AG04450 (cell line): ENCODE measurements at places on chromosomes 7 and 10. TPM values are rescaled to one million over a fixed set of nuclear protein-coding genes. Genes with fewer than 3 reads are reported as not detected.

- DNase-seq = no peak
Measured at GRCh38 chr7:33744293-33745075, 160.9 kb upstream of the BMPER start.

DNA sequence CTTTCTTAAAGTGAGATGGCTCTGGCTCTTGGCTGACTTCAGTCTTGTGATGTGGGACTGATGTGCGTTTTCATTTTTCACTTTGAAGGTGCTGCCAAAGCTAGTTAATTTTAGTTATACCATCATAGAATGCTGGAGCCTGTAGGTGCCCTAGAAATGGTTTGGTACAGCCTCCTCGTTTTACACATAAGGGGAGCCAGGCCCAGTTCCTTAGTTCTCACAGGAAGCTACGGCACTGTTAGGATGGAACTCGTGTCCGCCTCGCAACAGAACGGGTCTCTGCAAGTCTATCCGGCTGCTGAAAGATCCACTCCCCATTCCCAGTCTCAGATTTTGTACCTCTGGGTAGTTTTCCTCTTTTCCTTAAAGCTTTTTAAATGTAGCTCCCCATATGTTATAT lies 173.2 kb upstream of the PRPS1L1 start:
- no peak for DNase-seq

DNA sequence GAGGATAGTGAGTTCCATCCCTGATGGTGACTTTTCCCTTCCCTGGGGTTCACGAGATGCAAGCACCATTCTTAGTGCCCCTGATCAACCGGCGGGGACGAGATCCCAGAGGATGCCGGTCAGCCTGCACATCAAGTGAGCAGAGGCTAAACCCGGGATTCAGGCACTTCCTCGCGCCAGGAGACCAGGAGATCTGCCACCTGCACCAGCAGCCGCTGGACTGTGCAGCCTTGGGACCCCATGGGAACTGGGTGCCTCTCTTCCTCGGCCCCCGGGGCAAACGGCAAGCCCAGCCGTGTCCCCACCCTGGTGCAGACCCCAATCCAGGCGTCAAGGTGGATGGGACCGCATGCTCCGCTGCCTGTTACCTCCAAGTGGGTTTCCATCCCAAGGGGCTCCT lies 88.5 kb downstream of the TCERG1L start:
- DNase-seq = no peak

DNA sequence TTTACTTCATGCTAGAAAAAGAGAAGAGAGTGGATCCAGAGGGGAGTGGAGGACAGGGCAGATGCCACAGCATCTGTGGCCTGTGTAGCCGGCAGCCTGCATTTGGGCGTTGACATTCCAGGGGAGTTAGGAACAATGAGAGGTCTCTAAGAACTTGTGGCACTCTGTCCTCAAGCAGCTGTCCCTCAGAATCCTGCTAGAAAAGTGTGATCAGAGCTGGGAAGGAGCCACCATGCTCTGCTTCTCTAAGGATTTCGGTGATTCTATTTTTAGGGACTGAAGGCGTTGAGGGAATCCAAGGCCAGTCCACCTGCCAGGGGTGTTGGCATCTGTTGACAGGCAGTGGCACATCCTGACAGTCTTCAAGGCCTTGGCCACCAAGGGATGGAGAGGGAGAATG lies 7.6 kb downstream of the LRIT2 start:
- DNase-seq = no peak

DNA sequence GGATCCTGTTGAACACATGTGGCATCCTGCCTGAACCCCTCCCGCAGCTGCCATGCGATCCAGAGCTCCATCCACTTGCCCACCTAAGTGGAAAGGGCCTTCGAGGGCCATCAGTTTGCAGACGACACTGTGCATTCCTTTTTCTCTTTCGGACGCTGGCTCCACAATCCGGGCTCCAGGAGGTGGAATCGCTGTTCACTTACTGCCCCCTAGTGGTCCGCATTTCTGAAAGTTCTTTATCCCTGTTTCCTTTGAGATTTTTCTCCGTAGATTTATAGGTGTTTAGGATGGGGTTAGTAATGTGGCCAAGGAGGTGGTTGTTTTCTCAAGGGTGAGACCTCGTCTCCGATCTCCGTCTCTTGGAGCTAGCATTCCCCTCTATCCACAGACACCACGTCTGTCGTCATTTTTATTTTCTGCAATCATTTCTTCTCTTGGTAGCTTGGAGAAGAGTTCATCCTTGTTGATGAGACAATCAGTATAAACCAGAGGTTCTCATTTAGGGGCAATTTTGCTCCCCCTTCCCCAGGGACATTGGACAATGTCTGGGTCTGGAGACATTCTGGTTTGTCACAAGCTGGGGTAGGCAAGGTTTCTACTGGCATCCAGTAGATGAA lies 204.6 kb downstream of the ARHGAP21 start:
- peak; percentile 21 for DNase-seq

GRCh38 chr7:131021902-131022301 lies 287.9 kb upstream of the KLF14 start:
- no peak for DNase-seq

AKR1D1 gene
- polyA plus RNA-seq = not detected in 2 replicates

PRPS1L1 gene
- not detected in 2 replicates for polyA plus RNA-seq

MEOX2 gene
- polyA plus RNA-seq = not detected in 2 replicates

OR9A2 gene
- not detected in 2 replicates for polyA plus RNA-seq

CTAGE6 gene
- polyA plus RNA-seq = not detected in 2 replicates

MBL2 gene
- not detected in 2 replicates for polyA plus RNA-seq
